ENCODE measurements at places on chromosomes 2 and 18.

DNA sequence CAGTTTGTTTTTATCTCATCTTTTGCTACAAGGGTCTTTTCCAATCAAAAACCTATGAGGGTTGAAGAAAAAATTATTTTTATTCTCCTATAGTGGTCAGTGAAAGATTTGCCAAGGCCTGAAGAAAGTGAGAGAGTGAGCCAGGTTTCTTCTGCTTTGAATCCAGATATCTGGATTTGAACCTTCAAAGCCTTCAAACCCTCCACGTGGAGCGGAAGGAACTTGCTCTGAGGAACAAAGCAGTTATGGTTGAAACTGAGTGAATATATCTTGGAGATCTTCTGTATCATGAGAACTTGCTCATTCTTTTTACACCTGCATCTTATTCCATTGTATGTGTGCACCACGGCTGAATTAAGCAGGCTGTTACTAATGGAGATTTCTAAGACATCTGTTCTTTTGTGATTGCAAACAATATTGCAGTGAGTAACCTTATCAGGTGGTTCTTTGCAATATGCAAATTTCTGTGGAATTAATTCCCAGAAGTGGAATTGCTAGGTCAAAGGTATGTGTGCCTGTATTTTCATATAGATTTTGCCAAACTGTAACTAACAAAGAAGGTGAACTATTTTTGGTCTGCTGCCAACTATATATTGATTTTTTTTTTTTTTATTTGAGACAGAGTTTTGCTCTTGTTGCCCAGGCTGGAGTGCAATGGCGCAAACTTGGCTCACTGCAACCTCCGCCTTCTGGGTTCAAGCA, 147.9 kb downstream of the B3GNT2 start:
- DNase-seq, result no peak

- DNase-seq, result no peak
These were observed 5.4 kb downstream of the PDK1 start for GRCh38 chr2:172561270-172561669.

DNA sequence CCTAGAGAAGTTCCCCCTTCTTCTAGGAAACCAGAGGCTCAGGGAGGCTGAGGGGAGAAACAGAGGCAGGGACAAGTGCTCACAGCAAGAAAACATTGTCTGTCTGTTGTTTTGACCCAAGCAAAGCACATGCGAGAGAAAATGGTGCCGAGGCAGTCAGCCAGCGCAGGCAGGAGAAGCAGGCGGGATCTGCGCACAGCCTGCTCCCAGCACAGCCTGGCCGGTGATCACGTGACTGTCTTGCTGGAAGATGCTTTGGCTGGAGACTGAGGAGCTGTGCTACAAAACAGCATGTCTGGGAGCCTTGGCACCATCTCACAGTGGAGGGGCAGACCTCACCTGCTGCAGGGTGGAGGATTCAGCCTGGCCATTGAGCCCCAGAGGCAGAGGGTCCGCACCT, 93.7 kb upstream of the MYCN start:
- no peak for DNase-seq

GRCh38 chr2:70300771-70301343, 1.0 kb downstream of the FAM136A start:
- no peak for DNase-seq

DNA sequence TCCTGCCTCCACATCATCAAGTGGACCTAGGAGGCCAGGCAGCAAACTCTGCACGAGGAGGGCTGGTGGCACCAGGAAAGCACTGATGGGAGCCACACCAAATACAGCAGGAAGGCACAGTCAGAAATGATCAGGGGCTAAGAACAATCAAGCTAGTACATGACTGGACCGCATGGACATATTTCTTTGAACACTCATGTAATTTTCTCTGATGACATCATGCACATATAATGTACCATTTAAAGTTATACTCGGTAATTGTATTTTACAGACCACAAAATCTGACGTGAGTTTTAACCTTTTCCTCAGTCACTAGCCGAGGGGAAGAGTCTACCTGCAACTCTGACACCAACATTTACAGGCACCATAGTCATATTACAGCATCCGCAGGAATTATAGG, 76.7 kb downstream of the XDH start:
- no peak for DNase-seq

GRCh38 chr18:48605408-48605845, 66.6 kb downstream of the CTIF start:
- DNase-seq, result no peak

DNA sequence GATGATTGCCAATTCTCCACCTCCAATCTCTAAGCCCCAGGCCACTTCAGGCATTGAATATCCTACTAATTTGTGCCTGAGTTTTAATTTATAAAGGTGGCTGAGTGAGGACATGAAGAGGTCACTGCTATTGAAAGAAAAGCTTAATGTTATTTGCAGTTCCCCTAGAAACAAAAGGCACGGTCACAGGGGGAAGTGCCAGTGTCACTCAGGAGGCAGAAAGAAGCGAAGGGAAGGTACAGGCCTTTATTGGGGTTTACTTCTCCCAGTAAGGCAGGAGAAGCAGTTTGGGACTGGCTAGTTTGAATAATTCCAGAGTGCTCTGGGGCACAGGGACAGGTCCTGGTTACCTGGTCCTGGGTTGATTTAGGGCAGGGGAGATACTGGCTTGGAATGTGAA, 1.7 kb upstream of the ABHD1 start:
- no peak for DNase-seq

- no peak for DNase-seq
These were observed 6.9 kb downstream of the ALLC start for GRCh38 chr2:3664925-3665324.

DNA sequence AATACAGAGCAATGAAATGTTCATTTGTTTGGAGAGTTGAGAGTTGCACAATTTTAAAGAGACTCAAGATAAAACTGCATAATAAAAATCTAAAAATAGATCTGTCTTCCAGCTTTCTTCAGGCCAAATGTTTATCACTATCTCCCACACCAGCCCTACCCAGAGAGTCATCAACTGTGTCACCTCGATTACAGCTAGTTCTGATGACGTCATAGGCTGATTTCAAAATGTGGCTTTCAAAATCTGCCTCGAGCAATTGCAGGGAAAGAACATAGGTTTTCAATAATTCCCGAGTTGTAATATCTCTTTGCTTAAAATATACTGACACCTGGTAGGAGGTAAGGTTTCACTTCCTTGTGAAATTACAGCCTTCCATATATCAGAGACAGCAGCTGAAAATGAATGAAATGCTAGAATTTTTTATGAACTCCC, 677.6 kb upstream of the ID2 start:
- peak; percentile 73 for DNase-seq

Measured in AG04449 (cell line).